Activated CD4-positive, alpha-beta T cell treated with anti-CD3 and anti-CD28 coated beads, Interleukin-2, Interleukin-6, amounts not matched to agents 100 ng/mL and 50 ng/mL, durations not matched to agents 16 hours and 8 hours (primary cell): ENCODE measurements at places on chromosomes 6 and 20.

DNA sequence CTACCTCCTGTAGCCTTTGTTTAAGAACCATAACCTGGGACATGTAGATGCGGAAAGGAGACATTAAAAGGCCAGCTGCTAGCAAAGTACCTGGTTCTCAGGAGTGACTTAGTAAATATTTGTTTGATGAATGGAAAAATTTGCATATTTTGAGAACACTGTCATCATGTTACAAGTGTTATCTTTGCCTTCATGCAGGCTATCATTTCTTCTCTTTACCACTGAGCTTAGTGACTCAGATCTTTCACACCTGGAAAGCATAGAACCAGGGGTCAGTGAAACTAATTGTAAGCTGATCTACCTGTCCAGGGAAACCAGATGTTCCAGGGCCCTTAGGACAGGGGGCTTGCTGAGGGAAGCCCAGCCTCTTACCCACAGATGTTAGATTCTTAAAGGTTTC, 5.4 kb downstream of the ZFP57 start:
- no peak for DNase-seq

DNA sequence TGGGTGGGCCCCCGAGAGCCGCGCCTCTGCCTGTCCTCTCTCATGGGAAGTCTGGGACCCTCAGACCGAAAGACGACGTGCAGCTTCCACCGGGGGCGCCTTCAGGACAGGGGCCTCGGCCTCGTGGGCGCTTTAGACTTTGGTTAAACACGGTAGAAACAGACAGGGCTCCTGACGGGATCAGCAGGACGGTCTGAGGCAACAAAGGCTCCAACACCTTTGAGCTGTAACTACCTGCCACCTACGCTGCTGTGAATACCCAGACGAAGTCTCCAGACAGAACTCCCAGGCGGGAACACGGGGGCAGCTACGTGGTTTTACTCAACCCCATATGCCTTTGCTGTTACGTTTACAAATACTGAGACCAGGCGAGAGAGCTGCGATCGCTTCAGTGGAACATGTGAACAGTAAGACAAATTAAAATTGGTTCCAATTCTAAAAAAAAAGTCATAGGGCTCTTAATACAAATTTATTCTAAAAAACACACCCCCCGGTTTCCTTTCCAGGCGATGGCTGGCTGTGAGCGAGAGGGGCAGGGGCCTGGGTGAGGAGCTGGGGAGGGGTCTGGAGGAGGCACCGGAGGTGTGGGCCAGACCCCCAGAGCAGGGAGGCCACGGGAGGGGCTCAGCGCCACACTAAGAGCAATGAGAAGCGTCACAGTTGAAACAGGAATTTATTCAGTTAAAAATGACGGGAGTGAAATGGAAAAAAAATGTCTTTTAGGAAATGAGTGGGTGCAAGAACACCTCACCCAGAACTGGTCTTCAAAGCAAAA, 453.2 kb downstream of the QKI start:
- no peak for DNase-seq

- peak; percentile 79 for DNase-seq
Measured at GRCh38 chr6:27617700-27618689, 145.1 kb upstream of the ZNF184 start.

DNA sequence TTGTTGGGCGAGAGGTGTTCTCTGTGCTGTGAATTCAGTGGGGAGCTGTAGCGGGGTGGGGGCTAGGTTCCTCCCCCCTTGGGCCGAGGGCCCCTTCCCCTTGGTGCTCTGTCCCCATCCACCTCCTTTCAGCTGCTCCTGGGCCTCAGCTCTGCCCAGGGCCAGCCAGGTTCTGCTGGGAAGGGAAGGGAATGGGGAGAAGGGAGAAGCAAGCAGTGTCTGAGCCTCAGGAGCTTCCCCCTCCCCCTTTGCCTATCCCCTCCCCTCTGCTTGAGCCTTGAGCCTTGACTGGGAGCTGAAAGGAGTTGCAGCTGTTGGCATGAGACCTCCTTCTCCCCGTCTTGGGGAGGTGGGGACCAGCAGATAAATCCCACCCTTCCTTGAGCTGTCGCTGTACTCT, 576 bp upstream of the RRP36 start:
- no peak for DNase-seq

DNA sequence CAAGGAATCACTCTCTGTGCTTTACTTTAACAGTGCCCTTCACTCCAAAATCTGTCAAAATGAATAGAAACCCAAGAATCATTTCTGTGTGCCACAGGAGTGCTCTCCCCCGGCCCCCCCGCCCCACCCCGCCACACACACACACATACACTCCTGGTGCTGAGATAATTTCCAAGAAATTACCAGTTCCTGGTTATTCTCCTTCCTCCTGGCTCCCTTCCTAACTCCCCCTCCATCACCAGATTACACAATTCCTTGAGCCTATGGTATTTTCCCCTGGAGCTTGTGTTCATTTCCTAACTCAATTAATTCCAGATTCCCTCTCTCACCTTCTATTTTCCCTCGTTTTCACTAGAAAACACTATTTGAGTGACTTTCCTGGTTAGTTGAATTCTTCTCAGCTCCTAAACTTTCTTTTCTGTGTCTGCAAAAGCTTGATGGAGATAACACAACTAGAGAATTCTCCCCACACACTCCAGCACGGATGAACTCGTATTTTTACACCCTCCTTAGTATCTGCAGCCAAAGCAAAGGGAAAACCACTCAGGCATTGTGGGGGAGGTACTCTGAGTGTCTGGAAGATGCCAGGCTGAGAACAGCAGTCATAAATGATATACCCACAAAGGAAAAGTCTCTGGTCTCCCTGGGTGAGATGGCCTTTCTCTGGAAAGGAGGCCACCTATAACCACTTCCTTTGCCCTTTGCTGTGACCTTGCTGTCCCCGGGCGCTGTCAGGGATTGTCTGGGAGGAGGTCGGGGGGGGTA, 1.9 kb upstream of the SLC24A3 start:
- no peak for DNase-seq

DNA sequence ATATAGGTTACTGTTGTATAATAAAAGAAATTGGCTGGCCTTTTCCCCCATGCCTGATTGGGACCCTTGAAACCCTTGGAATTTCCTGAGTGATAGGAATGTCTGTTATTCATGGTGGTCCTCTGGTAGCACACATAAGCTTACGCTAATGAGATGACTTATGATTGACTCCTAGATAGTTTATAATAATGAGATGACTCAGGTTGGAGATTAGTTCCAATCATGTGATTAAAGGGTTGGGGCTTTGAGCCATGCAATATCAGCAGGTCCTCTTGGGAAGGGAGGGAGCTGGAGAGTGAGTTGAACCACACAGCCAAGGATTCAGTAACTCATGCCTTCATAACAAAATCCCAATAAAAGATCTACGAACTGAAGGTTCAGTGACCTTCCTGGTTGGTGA, 407.6 kb upstream of the MANEA start:
- no peak for DNase-seq

- DNase-seq = no peak
Measured at GRCh38 chr6:149467265-149467664, 17.5 kb downstream of the ZC3H12D start.

GRCh38 chr6:90790058-90790457, 203.2 kb upstream of the MAP3K7 start:
- no peak for DNase-seq

- DNase-seq = no peak
Measured at GRCh38 chr20:1618479-1618878, 1.3 kb downstream of the SIRPB1 start.

- no peak for DNase-seq
Measured at GRCh38 chr6:107345393-107345792, 114.0 kb downstream of the PDSS2 start.

DNA sequence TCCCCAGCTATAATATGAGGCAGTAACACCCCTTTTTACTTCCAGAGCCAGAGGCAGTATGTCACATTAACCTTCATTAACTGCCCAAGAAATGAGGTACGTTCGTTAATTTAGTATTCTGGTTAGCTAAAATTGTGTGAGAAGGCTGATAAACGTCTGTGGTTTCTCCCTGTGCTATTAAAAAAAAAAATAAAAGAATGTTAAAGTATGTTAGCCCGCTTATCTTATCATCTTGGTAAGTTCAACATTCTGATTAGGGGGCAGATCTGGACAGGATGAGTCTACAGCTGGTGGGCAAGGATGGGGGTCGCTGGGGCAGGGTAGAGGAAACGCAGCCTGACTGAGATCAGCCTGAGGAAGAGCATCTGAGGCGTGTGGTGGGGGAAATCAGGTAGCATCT, 154.0 kb downstream of the PRL start:
- DNase-seq = no peak

DNA sequence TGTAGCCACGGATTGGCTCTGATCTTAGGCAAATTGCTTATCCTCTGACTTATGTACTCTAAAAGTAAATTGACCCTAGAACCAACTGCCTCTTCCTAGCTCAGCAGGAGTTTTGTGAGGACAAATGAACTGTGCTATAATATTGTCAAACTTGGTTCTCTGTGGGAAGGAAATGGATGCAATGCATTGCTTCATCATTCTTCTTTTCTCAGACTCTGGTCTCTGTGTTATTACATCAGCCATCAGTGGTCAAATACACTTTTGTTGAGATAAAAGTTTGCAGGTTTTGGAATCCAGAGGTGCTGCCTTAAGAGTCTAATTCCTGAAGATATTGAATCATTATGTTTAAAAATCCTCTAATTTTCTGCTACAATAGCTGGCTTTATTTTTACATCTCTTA, 64.9 kb downstream of the SLC24A3 start:
- no peak for DNase-seq

- no peak for DNase-seq
Measured at GRCh38 chr6:104686550-104687175, 173.1 kb downstream of the HACE1 start.

- no peak for DNase-seq
Measured at GRCh38 chr20:36070451-36070850, 84.1 kb upstream of the EPB41L1 start.

GRCh38 chr6:110181131-110182030, 1.2 kb downstream of the CDC40 start:
- DNase-seq = peak; percentile 19

- DNase-seq = peak; percentile 62
Measured at GRCh38 chr6:34236131-34236442, 586 bp upstream of the HMGA1 start.
